ENCODE measurements at places on chromosomes 2 and 18.

DNA sequence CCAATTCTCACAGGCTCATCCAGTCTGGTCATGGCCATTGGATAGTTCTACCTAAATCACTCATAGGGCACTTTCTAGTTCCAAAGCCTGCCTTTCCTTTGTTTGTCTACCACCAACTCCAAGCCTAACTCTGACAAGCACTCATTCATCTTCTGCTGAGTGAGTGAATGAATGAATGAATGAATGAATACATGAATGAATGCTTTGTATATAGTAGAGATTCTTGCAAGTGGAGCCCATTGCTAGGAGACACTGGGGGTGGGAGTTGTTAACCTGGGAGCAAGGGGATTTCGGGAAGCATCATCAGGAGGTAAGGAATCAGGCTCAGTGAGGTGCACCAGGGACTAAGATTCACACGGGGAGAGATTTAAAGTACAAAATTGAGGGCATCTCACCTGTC, 3.3 kb upstream of the MOCOS start:
- no peak for DNase-seq

DNA sequence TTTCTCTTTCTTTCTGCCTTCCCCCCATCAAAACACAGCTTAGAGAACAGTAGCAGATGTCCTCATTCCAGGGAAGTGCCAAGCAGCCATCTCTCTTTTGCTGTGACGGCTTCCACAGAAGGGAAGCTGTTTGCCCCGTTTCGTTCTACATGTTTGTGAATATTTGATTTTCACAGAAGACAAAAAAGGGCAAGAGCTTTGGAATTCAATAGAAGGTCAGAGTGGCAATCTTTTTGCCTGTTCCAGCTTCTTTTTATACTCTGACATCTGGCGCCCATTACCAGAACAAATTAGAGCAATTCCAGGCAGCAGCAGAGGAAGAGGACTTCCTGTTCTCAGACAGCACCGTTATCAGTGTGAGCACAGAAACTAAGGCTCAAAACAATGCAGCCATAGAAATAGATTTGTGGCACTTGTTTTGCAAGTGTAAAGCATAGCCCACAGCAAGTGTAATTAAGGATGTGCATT, 79.0 kb upstream of the CDH19 start:
- DNase-seq = no peak

DNA sequence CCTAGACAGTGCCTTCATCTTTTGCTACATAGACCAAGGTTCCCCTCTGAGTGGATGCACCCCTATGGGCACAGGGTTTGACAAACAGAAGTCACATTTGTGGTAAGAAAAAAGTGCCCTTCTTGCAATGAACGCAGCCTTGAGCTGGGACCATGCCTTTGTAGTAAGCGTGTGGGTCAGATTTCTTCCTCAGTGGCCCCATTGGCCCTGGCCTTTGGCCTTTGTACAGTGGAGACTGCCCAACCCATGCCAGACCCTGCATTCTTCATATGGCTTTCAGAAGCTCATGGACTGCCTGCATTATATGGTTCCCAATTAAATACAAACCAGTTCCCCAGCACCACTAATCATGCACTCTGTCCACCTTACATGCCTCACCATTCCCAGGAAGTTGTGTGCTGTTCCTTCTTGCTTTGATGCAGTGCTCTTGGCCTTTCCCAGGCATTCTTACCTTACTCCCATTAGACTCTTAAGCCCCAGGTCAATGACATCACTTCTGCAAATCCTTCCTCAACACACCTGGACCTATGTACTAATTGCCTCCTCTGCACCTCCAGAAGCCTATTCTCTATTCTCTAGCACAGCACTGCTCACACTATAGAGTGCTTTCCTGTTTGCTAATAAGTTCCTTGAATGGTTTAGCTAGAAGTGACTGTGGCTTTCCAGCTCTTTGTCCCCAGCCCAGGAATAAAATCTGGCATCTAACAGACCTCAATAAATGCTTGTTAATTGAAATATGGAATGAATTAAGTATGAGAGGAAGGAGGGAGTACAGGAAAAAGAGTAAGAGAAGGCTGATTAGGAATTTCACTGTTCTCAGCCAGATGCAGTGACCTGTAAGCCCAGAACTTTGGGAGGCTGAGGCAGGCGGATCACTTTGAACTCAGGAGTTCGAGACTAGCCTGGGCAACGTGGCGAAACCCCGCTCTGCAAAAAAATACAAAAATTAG, 60.2 kb downstream of the TMEM247 start:
- DNase-seq = no peak

DNA sequence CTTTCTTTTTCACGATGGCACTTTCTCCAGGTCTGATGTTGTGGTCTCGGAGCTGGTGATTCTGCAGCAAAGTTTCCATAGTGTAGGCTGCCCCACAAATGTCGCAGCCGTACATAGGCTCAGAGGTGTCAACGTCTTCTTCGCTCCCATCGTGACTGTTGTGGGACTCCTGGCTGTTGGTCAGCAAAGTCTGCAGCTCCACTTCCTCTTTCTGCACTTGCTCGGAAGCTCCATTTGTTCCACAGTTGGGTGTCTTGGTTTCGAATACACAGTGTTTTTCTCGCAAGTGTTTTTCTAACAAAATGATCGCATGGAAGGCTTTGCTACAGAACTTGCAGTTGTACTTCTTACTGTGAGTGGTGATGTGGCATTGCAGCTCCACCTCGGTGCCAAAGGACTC, 126.8 kb downstream of the ZNF521 start:
- DNase-seq = no peak

DNA sequence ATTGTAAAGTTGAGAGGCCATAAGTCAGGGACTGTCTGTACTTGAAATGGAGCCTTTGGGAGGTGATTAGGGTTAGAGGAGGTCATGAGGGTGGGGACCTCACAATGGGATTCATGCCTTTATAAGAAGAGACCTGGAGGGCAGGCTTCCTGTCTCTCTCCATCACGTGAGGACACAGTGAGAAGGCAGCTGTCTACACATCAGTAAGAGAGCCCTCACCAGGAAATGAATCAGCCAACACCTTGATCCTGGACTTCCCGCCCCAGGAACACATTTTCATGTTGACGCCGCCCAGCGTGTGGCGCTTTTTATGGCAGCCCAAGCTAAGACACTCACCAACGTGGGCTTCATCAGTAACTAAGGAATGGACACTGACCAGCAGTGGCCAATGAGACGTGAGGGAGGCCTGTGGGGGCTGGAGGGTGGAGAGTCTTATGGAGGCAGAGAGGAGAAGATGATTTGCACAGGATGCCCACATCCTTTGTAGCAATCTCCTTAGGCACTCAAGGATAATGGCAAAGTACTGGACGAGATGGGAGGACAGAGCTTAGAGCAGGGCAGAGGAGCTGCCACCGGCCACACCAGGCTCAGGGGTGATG, 162.7 kb downstream of the EIPR1 start:
- DNase-seq = no peak

DNA sequence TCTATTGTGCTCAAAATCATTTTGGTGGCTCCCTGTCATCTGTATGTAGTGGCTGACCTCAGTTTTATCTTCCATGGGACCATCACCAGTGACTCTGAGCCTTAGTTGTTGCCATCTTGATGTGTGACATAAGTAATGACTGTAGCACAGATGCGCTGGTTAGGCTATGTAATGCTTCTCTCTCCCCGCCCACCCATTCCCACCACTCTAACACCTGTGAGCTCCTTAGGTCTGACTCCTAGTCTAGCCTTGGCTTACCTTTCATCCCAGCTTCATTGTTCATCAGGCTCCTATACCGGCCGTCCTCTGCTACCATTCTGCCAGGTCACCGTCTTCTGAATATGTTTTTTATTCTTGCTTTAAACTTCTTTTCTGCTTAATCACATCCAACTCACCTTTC, 17.2 kb downstream of the MYO1B start:
- no peak for DNase-seq

- no peak for DNase-seq
Observed at GRCh38 chr2:127654838-127655175, 8.9 kb downstream of the GPR17 start.

DNA sequence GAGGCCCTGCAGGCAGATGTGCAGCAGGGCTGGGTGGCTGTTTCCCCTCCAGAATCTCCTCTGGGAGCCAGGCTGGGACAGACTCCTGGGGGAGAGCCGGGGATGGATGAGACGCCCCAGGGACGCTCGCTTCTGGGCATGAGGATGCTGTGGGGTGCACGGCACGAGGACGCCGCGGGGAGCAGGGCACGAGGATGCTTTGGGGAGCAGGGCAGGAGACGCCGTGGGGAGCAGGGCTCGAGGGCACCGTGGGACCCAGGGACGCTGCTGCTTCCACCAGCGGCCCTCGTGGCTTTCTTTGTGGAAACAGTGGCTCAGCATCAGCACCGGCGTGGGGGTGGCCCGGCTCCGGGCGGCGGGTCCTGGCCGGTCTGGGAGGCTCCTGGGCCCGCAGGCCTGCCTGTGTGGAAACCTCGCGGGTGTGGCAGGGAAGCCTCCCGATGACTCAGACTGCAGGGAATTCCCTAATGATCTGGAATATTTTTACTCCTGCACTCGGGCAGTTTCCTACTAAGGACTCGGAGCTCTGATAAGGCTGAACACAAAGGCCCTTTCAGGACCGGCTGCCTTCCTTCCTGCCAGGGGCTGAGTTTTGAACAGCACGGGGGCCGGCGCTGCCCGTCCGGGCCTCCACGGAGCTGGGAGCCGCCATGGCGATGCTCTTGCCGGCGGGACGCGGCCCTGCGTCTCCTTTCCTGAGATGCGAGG, 62.6 kb downstream of the NFATC1 start:
- no peak for DNase-seq

- DNase-seq = no peak
Observed at GRCh38 chr18:3526421-3527354, 76.7 kb downstream of the TGIF1 start.

DNA sequence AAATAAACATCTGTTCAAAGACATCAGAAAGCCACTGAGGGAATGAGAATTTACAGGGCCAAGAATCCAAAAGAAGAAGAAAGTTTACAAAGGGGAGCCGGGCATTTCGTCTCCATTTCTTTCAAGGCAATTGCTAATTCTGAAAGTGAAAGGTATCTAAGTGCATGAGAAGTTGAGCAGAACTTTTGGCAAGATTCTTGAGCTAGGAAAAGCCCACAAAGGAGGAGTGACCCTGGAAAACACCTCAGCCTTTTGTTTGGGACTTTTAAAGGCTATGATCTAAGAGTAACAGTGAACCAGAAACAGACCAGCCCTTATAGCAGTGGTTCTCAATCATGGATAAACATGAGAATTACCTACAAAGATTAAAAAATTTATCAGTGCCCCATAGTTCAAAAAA, 87.4 kb downstream of the MDH1 start:
- no peak for DNase-seq

DNA sequence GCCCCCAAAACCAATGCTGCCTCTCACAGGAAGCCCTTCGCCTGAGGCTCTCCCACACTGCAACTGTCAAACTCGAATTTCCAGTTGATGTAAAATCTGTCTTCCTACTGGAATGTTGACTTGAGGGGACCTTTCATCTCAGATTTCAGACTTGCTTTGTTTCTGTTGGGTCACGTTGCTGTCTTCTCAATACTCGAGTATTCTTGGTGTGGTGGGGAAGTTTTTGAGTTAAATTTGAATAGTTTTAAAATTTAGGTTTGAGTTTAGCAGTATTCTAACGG, 50.8 kb downstream of the AGAP1 start:
- DNase-seq = no peak

GRCh38 chr2:64525317-64525613, 1.1 kb downstream of the AFTPH start:
- DNase-seq = no peak

GRCh38 chr2:3208591-3208990, 169.0 kb downstream of the EIPR1 start:
- DNase-seq = no peak

DNA sequence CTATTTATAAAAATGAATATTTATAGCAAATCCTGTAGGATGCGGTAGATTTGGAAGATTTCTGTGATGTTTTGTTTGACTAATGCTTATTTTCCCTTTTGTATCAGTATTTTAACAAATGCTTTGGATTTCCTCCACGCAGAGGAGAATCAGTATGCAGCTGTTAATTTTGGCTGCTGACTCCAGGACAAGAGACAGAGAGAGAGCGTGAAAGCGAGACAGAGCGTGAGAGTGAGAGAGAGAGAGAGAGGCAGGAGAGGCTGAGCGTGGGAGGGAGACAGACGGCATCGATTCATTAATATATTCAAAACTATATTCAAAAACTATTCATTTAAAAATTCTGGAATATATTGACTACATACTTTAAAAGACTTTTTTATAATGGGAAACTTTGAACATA, 62.5 kb downstream of the RRM2 start:
- DNase-seq = no peak

DNA sequence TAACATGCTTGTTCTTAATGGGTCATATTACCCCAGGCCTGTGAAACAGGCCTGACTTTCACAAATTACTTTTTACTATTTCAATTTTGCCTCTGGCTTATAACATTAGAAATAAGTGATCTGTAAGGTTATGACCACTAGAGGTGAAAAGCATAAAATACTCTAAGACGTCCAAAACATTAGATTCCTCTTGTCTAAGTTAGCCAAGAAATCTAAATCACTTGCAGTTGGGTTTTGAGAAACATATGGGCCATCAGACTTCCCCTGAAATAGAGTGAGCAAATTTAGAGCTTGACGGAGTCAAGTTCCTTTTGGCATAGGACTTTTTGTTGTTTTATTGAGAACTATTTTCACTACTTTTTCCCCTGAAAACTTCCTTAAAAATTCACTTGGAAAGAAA, 32.7 kb upstream of the RIT2 start:
- no peak for DNase-seq

GRCh38 chr2:45220227-45220626, 211.0 kb upstream of the SIX2 start:
- DNase-seq = no peak

GRCh38 chr2:67416136-67416535, 19.0 kb downstream of the ETAA1 start:
- DNase-seq = no peak

- DNase-seq = no peak
Observed at GRCh38 chr2:36369716-36370115, 14.1 kb downstream of the CRIM1 start.

DNA sequence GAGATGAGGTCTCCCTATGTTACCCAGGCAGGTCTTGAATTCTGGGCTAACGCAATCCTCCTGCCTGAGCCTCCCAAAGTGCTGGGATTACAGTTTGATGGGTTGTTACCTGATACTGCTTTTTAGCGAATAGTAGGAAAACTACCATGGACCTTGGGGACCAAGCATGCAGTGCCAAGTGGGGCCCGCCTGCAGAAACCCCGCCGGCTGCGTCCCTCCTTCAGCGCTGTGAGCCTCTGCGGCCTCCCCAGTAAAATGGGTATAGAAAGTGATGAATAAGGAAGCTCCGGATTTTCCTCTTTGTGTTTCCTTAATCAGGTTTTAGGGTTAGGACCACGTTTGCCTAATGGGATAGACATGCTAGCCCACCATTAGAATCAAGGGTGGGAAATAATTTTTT, 30.4 kb downstream of the RAMP1 start:
- DNase-seq = no peak

DNA sequence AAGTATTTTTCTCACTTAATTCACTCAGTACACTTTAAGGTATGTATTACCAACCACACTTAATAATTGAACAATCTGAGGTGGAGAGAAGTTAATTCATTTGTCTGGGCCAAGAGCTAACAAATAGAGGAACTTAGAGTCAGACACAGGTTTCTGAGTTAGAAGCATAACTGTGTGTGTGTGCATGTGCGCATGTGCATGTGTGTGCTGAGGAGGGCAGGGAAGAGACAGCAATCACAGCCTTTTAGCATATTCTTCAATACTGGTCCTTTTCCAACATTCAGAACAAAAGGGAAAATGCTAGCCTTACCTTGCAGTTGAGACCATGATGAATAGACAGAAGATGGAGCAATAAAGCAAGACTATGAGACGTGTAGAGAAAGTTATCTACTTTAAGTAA, 136.2 kb upstream of the ATP5MC3 start:
- DNase-seq = no peak
